Bone marrow (tissue), 2 donors: ENCODE measurements at places on chromosomes 6 and 20.

DNA sequence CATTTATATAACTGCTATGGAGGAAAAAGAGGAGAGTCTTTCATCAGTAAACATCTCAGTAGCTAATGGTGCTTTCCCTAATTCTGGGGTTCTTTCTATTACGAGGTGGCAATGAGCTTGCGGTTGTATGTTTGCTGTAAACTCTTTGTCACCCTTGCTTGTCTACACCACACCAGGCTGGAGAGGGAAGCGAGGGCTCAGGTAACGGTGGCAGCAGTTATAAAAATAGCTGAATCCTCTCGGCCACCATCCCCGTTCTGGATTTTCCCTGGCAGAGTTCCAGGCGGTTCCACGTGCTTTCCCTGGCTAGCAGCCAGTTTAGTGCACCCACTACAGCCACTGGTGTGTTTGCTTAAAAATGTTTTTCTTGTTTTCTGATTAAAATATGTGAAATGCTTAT is 39.0 kb downstream of the MAS1 start:
- no peak for DNase-seq

GRCh38 chr6:14092838-14093789 is 24.5 kb upstream of the CD83 start:
- no peak for DNase-seq

DNA sequence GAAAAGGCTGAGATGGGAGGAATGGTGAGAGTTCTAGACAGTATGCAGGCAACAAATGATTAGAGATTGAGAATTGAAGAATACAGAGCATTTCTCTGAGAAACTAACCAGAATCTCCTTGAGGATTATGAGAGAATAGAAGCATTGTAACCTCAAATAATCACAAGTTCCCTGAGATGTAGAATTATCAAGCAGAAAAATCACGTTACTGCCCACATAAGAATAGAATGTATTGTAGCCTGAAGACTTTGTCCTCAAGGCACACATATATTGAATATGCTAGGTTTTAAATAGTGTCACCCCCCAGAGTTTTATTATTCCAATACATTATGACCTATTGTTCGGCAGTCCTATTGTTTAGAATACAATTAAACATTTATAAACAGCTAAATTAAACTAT is 57.2 kb downstream of the CNKSR3 start:
- no peak for DNase-seq

DNA sequence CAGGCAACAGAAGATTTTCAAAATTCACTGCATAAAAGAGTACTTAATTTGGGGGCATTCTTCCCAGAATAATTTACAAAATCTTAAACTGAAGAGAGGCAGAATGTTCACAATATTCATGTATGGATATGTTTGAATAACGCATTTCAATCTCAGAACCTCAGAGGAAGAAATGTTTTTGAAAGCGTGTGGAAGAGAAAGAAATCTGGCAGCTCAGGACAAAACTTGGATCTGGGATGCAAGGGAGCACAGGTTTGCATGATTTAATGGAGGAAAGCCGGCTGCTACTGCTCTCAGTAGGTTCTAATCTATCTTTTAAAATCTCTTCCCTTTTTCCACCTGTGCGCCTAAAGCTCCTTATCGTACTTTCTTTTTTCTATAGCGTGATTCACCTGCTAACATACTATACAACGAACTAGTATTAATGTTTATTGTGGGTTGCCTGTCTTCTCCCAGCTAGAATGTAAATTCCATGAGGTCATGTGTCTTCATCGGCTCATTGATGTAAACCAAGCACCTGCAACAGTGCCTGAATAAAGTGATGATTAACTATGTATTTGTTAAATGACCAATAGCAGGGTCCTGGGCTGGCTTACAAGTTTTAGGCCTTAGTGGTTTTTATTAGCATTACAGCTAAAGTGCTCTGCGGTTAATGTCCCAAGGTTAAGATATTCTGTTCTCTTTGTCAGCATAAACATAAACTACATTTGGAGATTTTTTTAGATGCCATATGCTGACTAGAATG is 15.3 kb downstream of the PRL start:
- no peak for DNase-seq

GRCh38 chr6:135883045-135883444 is 31.5 kb downstream of the PDE7B start:
- DNase-seq, result no peak

GRCh38 chr6:47078991-47079390 is 36.9 kb upstream of the ADGRF1 start:
- DNase-seq, result no peak

DNA sequence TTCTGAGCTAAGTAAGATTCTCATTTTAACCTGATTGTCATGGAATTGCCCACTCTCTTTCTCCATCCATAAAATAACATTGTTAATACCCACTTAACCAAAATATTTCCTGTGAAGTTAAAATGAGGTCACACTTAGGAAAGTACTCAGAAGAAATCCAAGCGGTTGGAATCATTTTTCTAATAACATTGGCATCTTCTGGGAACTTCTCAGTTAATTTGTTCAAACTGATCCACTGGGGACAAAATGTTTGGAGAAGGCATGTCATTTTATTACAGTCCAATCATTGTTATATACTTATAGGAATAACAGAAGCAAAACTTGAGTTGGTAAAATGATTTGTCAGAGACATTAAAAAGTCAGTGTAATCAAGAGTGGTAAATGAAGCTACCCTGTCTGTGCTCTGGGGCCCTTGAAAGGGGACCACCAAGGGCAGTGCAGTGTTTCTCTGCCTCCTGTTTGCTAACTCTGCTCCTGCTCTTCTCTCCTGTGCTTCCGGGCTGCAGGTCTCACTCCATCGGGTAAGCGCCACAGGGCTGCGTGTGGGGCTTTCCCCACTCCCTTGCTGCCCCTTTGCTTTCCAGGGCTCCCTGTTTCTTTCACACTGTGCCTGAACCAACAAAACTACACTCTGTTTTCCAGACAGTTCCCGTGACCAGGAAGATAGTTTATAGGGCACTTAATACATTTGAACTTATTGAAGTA is 50.1 kb downstream of the HDDC2 start:
- no peak for DNase-seq

DNA sequence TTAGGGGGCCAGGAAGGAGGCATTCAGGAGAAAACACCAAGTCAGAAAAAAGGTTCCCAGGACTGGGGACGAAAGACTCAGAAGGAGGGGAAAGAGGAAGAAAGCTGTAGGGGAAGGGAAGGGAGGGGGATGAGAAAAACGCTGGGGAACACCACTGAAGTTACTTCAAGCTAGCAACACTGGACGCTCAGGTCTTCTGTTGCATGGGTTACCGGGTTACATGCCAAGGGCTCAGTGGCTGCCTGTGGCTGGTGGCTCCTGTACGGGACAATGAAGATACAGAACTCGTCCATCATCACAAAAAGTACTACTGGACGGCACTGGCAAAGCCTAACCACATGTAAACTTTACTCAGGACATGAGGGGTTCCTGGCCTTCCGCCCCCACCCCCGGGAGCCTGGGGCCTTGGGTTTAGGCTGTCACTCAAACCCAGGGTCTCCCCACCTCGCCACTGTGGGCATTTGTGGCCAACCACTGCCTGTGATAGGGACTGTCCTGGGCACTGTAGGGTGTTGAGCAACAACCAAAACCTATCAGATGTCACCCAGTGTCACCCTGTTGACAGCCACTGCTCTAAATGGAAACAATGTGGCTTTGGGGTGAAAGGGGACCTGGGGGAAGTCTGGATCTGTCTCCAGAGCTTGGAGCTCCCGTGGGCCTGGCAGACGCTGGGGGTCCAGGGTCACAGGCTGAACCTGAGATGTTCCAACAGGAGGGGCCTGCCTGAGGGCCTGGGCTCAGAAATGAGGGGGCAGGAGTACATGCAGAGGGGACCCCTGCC is 40.3 kb upstream of the CD93 start:
- DNase-seq, result peak; percentile 40

DNA sequence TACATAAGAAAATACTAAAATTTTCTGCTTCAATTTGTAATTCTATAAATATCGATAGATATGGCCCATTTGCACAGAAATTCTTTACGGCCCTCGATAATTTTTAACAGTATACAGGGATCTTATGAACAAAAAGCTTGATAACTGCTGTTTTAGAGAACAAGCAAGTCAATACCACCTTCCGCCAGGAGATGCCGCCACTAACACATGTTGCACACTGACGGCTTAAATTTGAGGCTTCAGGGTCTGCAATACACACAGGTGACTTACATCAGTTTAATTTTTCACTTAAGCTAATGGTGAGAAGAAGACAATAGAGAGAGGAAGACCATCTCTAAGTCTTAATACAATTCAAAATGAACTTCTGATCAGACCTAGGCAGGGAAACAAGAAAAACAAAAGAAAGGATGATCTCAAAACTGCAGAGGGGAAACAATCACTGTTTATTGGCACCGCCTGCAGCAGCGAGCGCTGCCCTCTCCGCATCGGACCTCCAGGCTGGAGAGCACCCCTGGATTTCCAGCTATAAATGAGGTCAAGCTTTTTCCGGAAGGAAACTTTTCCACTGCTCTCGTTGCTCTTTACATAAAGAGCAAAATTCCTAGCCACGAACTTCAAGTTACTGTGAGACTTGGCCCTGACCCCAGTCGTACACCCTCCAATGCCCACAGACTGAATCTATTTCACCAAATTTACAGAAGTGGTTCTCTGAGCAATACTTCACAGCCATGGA is 53.9 kb downstream of the OTOR start:
- no peak for DNase-seq

GRCh38 chr6:39803872-39804271 is 11.7 kb downstream of the DAAM2 start:
- no peak for DNase-seq
